ENCODE measurements at places on chromosomes 2 and 18.

DNA sequence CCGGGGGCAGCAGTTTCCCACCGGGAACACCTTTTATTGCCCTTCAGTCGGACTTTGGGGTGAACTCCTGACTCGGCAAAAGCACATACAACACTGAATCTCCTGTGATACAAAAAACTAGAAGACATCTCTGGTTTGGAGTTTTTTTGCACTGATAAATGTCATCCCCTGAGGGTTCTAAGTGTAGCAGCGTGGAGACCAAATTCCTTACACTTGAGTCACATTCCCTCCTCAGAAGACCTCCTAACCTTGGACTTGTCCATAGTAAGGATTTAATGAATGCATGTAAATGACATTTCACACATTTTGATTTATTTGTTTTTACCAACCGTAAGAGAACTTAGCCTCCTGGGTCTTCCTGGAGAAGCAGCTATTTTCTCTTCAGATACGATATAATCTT is 54.0 kb upstream of the GPR45 start:
- no peak for DNase-seq

DNA sequence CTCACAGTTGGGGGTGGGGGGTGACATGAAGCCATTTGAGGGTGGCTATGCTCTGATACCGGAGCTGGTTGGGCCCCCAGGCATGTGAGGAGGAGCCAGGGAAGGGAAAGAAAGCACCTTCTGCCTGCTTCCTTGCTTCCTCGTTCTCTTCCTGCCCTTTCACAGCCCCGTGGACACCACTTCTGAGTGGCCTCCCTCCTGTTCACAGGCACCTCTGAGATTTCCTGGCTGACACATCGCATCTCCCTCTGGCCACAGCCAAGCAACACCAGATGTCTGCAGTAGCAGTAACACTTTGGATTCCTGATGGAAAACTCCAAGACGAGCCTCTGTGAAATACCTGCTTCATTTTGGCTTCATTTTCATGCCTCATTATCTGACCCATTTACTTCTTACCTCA is 64.7 kb upstream of the ST3GAL5 start:
- no peak for DNase-seq

GRCh38 chr2:231655488-231655887 is 52.8 kb upstream of the PTMA start:
- no peak for DNase-seq

- DNase-seq: no peak
Observed at GRCh38 chr2:168910330-168910729, 9.2 kb downstream of the G6PC2 start.

- no peak for DNase-seq
Observed at GRCh38 chr18:62179213-62179612, 7.6 kb downstream of the PIGN start.

- no peak for DNase-seq
Observed at GRCh38 chr18:46482831-46483230, 174.2 kb downstream of the LOXHD1 start.
